Upper lobe of left lung (tissue), 6 donors: ENCODE measurements at places on chromosomes 2 and 18. TPM values are rescaled to one million over a fixed set of nuclear protein-coding genes. Genes with fewer than 3 reads are reported as not detected.

DNA sequence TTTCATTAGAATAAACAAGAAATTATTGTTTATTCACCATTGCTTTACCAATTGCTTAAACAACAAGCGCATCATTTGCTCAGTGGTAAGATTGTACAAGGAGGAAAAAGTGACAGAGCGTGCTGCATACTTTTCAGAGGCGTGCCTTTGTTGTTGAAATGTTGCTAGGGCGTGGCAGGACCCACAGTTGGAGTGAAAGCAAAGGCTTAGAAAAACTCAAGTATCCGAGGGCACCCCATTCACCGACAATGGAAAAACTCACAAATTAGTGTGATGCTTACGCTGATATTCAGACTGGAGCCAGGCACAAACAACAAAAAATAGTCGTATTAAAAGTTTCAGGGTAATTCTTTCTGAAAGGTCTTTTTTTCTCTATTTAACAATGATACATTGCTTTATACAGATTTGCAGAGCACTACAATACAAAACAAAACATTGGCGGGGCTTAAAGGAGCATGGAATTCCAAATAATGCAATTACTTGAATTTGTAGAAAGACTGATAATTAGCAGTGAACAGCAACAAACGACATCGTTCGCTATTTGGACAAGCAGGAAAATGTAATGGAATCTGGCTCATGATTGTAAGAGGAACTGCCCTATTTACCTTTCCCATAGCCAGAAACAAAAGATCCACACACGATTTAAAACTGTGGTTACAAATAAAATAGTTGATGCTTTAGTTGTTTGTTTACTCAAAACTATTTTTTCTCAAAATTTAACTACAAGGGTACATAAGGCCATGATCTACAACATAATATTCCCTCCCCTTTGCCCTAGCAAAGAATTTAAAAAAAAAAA lies 37.8 kb upstream of the RTTN start:
- no peak overlapping the region for H3K27ac ChIP-seq
- H3K36me3 ChIP-seq = no peaks in the 10 kb centered on the region
- H3K4me1 ChIP-seq = no peaks in the 10 kb centered on the region
- no peaks in the 10 kb centered on the region for H3K27me3 ChIP-seq
- H3K4me3 ChIP-seq = no peak overlapping the region

DNA sequence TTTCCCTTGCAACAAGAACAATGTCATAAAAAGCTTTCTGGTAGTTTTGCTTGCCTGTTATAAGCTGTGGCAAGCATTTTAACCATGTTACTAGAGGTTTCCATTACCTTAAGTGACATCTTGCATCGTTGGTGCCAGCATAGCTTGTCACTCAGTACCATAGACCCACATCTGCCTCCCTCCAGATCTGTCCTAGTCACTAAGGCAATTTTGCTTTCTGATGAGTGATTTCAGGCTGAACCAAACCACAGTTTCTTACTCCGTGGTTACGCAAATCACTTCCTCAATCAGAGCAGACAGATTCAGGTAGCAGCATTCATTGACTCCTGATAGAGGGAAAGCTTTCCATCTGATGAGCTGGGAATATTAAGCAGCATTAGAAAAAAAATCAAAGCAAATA lies 1057.5 kb upstream of the FAM98A start:
- no peaks in the 10 kb centered on the region for H3K36me3 ChIP-seq
- H3K4me1 ChIP-seq = no peaks in the 10 kb centered on the region
- no peak overlapping the region for H3K4me3 ChIP-seq
- no peak for DNase-seq
- no peaks in the 10 kb centered on the region for H3K27me3 ChIP-seq

- no peaks in the 10 kb centered on the region for H3K27me3 ChIP-seq
- H3K4me1 ChIP-seq = no peaks in the 10 kb centered on the region
- no peak for DNase-seq
- H3K27ac ChIP-seq = no peak overlapping the region
- H3K36me3 ChIP-seq = no peaks in the 10 kb centered on the region
Measured at GRCh38 chr18:7454429-7454828, 112.7 kb upstream of the PTPRM start.

- H3K4me1 ChIP-seq = peaks cover 17% of the 10 kb centered on the region
- peak overlapping the region; percentile 82 for H3K27ac ChIP-seq
- no peak overlapping the region for H3K4me3 ChIP-seq
- no peaks in the 10 kb centered on the region for H3K36me3 ChIP-seq
Measured at GRCh38 chr18:49061991-49062831, 111.4 kb upstream of the SMAD7 start.

- no peaks in the 10 kb centered on the region for H3K27me3 ChIP-seq
- DNase-seq = no peak
- no peaks in the 10 kb centered on the region for H3K36me3 ChIP-seq
- no peaks in the 10 kb centered on the region for H3K4me1 ChIP-seq
Measured at GRCh38 chr2:184030989-184031388, 567.3 kb upstream of the ZNF804A start.

Gene UGT1A8
- total RNA-seq = not detected

DNA sequence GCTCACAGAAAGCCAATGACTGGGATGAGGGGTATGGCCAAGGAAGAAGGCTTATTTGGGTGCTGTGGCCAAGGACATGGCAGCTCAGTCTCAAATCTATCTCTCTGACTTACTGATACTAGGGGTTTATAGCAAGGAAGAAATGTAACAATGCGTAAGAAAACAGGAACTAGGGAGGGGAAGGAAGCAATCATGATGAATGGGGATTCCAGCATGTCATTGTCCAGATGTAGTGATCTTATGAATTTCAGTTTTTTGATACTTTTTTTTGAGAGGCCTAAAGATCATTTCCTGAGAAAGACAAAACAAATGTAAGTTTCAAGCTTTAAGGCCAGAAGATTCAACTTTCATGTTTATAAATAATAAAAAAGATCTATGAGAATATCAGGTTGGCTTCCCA lies 298.6 kb upstream of the FAM98A start:
- H3K27me3 ChIP-seq = no peaks in the 10 kb centered on the region
- no peaks in the 10 kb centered on the region for H3K36me3 ChIP-seq
- H3K27ac ChIP-seq = no peak overlapping the region
- no peak for DNase-seq
- peaks cover 3% of the 10 kb centered on the region for H3K4me1 ChIP-seq
- no peak overlapping the region for H3K4me3 ChIP-seq

DNA sequence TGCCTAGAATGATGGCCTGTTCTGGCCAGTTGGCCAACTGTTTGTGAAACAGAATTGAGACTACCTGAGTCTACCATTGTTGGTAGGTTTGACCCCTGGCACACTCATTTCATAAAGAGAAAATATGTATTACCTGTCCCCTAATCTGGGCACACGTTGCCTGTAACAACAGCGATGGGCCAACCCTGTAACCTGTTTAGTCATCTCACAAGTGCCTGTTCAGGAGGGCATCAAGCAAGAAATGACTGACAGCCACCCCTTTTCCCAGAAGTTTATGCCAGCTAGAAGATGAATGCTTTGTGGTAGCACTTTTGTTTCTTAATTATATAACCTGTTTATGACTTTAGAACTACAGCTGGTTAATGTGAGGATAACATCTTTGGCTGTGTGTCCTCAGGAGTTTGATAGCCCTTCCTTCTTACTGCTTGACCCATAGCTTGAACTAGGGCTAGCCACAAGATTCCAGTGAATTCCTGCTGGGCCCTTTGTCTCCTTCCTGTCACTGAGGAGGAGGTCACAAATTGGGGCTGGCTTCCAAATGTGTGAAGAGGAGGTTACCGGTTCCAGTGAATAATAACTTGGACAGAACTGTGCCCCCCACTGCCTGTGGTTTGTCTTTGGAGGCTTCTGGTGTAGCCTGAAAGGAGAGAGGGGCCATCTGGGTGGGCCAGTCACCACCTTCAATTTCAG lies 273.9 kb upstream of the EPAS1 start:
- H3K36me3 ChIP-seq = no peaks in the 10 kb centered on the region
- H3K27me3 ChIP-seq = no peaks in the 10 kb centered on the region
- DNase-seq = no peak
- peaks cover 10% of the 10 kb centered on the region for H3K4me1 ChIP-seq
- H3K27ac ChIP-seq = no peak overlapping the region

GRCh38 chr2:479031-479430 lies 191.1 kb upstream of the ALKAL2 start:
- no peak overlapping the region for H3K4me3 ChIP-seq
- no peaks in the 10 kb centered on the region for H3K27me3 ChIP-seq
- no peaks in the 10 kb centered on the region for H3K36me3 ChIP-seq
- no peaks in the 10 kb centered on the region for H3K4me1 ChIP-seq
- no peak for DNase-seq

GRCh38 chr2:217953531-217953932 lies 49.3 kb downstream of the TNS1 start:
- H3K4me1 ChIP-seq = peaks cover 63% of the 10 kb centered on the region
- no peak for DNase-seq
- H3K36me3 ChIP-seq = no peaks in the 10 kb centered on the region
- H3K27ac ChIP-seq = peak overlapping the region; percentile 73
- no peaks in the 10 kb centered on the region for H3K27me3 ChIP-seq
